ENCODE measurements at places on chromosomes 12 and 14.

DNA sequence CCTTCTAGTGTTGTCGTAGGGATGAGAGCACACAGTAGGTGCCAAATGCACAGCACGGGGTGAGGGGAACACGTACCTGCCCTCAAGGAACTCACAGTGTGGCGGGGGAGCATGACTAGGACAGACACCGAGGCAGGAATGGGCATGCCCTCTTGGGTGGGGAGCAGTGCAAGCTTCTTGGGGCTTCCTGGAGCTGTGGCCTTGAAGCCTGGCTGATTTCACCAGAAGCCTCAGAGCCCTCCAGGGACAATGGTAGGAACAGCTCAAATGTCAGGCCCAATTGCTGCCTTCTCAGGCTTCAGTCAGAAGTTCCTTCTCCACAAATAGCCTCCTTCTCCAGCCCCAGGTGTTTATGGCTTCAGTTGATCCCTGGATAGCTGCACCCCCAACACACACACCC, 43.4 kb downstream of the TEAD4 start:
- DNase-seq = no peak

GRCh38 chr12:121861636-121862254, 3.1 kb upstream of the HPD start:
- DNase-seq = no peak

DNA sequence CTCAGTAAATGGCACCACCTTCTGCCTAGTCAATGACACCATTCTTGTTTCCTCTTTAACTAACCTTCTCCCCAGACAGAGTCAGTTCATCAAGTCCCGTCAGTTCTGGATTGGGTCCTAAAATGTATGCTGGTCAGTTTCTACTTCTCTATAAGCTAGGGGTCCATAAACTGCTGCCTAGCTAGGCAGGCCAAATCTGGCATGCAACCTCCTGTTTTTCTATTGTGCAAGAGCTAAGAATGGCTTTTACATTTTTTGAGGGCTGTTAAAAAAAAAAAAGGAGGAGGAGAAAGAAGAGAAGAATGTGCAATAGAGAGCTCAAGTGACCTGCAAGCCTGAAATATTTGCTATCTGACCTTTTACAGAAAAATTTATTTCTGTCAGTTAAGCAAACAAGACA, 6.4 kb upstream of the TMED10 start:
- peak; percentile 32 for DNase-seq

GRCh38 chr12:128338386-128339125, 71.6 kb downstream of the TMEM132C start:
- no peak for DNase-seq

GRCh38 chr14:54807428-54807827, 95.2 kb downstream of the GCH1 start:
- DNase-seq = no peak

DNA sequence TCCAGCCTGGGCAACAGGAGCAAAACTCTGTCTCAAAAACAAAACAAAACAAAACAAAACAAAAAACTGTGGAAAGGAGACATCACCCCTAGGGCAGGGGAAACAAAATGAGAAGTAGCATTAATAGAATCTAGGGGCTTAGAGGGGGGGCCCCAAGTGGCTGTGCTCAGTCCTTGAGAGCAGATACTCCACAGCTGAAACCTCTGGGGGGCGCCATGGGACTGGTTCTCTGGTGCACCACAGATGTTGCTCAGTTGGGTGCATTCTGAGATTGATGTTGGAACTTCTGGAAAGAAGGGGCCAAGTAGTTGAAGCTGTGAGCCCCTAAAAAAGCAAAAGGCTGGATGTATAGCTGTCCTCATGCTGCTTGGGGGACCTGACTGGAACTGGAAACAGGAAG, 11.8 kb upstream of the SYNE2 start:
- DNase-seq = no peak

GRCh38 chr12:22684140-22685118, 59.5 kb downstream of the ETNK1 start:
- no peak for DNase-seq

DNA sequence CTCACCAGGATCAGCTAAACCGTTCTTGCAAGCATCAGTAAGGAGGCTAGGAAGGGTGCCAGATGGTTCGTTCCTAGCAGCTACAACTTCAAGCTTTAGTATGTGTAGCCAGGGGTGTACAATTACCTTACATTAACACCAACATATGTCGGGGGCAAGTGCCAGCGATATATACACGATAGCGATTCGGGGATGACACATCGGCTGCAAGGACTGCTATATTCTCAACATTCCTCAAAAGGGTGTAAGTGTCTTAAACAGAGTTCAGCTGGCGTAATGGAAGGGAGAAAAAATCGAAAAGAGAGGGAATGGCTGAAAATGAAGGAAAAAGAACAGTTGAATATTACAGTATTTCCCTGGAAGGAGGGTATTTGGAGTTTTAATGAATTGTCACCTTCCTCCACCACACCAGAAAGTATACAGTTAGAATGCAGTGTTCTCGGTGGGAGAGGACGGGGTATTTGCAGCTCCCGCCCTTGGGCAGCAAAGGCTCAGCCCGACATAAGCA, 545 bp downstream of the LIMA1 start:
- DNase-seq = no peak

GRCh38 chr12:117076410-117077372, 22.5 kb downstream of the TESC start:
- DNase-seq = no peak

DNA sequence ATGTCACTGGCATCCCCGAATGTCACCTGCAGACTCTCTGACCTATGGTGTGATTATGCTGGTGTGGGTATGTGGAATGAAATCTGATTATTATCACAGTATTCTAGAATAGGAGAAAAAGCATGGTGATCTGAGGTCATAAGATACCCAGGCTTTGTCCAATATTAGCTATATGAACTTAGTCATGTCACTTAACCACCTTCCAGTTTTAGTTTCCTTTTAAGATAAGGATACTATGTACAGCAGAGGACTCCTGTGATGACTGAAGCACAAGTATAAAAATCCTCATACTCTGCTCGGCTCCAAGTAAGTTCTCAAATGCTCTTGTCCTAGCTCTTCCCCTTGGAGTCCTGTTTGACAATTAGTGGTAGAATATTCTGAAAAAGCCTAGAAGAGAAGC, 2.8 kb downstream of the GNS start:
- no peak for DNase-seq

- DNase-seq = no peak
Measured at GRCh38 chr14:35202195-35202594, 79.8 kb downstream of the PRORP start.
